ENCODE measurements at places on chromosomes 3 and 15.

- no peak for DNase-seq
Observed at GRCh38 chr15:82132096-82132495, 86.3 kb upstream of the MEX3B start.

DNA sequence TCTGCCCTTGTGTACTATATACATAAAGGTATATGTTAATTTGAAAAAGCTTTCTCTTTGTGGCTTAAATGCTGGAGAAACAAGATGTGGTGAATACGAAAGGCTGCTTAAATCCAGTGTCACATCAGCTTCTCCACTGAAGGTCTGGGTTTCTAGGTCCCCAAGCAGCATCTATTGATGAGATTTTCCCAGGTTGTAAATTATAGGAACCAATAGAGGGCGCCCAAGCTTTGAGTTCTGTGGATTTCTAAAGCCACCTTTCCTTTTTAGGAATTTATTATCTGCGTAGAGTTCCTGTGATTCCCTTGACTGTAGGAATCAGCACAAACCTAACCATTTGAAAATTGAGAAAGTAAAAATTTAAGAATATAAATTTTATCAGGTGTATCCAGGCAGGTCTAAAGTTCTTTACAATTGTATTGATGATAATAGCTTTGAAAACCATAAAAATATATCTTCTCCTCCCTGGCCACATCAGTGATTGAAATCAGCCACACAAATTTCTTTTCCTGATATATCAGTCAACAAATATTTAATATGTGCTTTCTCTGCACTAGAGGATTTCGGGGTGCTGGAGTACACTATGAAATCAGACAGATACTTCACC is 88.3 kb upstream of the ADAMTSL3 start:
- no peak for DNase-seq

DNA sequence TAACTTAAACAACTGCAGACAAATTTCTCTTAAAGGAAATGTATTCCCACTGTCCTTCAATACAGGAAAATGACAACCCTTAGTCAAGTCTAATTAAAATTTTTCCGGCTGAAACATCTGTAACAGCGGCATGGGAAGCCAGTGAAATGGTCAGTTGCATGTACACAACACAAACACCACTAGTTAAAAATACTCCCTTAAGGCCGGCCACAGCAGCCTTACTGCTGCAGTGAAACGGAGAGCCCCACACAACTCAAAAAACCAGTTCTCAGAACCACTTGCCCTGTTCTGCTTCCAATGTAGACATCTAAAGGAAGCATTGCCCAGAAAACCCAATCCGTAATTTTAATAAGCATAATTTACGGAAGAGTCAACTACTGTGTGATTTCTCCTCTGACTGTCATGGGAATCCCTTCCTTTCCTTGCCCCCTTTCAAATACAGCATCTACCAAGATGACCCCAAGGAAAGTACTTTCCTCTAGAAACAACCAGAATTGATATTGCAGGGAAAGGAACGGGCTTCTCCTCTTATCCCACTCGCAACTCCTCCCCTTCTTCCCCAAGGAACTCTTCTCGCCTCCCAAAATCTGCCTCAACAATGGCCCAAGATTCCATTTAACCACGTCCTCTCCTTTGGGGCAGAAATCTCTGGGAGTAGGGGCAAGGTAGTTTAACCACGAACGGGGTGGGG is 1.6 kb downstream of the FBN1 start:
- DNase-seq: no peak

DNA sequence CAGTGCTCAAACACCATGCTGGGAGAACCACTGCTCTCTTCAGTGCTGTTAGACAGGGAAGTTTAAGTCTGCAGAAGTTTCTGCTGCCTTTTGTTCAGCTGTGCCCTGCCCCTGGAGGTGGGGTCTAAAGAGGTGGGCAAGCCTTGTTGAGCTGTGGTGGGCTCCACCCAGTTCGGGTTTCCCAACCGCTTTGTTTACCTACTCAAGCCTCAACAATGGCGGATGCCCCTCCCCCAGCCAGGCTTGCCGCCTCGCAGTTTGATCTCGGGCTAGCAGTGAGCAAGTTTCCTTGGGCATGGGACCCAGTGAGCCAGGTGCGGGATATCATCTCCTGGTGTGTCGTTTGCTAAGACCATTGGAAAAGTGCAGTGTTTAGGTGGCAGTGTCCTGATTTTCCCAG is 670.2 kb upstream of the ALCAM start:
- no peak for DNase-seq

GRCh38 chr3:147210676-147211075 is 195.7 kb downstream of the ZIC4 start:
- DNase-seq: no peak

DNA sequence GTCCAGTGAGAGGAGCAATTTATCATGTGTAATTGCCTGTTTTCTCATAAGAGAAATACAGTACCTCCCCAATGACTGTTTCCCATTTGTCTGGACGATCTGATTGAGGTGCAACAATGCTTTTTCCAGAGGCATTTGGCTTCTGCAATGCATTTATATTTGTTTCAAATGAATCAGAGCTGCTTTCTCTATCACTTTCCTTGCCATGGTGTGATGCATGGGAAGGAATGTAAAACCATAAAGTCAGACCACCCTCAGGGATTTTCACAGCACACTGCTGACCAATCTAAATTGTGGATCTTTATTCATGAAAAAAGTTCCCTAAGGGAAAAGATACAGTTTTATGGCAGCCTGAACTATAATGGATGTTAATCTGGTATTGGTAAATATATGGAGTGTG is 333.0 kb downstream of the ZNF385D start:
- no peak for DNase-seq

DNA sequence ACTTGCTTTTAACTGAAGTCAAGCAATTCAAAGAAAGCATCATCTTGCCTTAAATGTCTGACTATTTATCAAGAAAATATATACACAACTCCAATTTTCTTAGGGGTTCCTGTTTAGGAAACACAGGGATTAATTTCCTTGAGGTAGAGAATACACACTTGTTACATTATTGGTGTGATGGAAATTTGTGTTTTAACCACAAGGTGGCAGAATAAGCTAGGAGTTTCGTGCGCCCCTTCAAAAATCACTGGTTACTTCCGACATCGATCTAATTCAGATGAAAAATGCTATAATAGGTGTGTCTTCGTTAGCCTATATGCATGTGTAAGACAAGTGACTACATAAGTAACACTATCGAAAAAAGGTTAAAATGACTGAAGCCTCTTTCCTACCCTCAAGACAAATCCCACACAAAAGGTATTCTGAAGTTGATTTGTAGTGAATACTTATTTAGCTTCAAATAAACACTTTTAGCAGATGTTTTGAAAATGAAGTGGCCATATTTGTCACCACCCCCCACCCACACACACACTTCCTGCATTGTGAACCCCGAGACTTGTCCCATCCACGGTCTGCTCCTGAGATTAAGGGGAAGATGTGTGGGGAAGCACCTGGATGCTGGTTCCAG is 246.5 kb downstream of the ROBO1 start:
- DNase-seq: no peak

DNA sequence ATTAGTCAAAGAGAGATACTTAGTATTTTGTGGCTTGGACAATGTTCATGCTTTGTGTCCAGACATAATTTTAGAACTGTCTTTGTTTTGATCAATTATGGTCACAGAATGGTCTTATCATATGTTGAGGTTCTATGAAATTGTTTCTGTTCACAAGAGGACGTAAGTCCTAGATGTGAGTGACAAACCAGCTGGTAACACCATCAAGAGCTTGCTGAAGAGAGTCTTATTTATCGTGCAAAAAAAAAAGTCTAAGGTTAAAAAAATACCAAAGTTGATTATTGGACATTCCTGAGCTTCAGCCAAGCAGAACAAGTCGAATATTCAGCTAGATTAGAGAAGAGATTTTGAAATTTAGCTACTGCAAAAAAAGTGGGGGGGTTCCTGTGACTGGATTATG is 495.9 kb upstream of the NAALADL2 start:
- DNase-seq: no peak

DNA sequence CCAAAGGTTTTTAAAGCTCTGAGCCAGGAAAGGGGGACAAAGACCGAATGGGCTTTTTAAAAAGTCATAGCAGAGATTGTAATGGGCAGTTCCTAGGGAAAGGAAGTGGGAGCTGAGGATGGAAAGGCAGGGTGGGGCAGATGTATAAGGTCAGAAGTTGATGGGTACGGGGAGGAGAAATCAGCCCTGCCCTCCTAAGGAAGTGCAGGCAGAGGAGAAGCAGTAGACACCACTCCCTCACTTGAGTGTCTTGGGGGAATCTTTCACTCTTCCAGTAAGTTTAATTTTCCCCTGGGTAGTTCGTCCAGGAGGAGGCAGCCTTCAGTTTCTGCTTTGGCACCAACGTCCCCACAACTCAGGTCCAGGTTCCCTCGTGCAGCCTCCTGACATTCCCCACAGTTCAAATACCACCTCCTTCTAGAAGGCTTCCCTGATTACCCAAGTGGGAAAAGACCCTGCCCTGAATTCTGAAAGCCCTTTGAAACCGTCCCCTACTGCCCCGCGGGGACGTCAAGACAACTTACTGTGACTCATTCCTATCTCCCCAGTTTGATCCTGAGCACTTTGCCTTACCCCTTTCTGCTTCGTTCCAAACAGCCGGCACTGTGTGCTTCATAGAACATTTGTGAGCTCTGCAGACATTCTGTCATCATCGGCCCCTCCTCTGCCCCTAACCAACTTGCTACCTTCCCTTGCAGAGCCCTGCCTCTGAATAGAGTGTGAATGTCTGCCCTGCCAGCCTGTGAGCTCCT is 14.3 kb upstream of the SRP14 start:
- DNase-seq: peak; percentile 27
